ENCODE measurements at places on chromosomes 2 and 18.

DNA sequence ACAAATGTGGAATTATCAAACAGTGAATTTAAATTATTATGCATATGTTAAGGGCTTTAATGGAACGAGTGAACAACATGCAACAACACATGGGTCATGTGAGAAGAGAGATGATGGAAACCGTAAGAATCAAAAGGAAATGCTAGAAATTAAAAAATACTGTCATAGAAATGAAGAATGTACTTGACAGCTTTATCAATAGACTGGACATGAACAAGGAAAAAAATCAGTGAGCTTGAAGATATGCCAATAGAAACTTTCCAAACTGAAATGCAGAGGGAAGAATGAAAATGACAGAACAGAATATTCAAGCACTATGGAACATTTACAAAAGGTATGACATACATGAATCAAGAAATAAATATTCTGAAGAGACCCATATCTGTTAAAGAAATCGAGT, 117.7 kb upstream of the KCNJ3 start:
- no peak for DNase-seq

GRCh38 chr2:130818809-130819208, 17.9 kb upstream of the ARHGEF4 start:
- no peak for DNase-seq

- DNase-seq, result no peak
Measured at GRCh38 chr2:241584436-241584835, 25.9 kb downstream of the BOK start.

- DNase-seq, result no peak
Measured at GRCh38 chr2:158795195-158795924, at the start of gene DAPL1. TSS of gene DAPL1 (plus strand) at chr2:158795317. CDS start at chr2:158795373, 56 bp downstream.

DNA sequence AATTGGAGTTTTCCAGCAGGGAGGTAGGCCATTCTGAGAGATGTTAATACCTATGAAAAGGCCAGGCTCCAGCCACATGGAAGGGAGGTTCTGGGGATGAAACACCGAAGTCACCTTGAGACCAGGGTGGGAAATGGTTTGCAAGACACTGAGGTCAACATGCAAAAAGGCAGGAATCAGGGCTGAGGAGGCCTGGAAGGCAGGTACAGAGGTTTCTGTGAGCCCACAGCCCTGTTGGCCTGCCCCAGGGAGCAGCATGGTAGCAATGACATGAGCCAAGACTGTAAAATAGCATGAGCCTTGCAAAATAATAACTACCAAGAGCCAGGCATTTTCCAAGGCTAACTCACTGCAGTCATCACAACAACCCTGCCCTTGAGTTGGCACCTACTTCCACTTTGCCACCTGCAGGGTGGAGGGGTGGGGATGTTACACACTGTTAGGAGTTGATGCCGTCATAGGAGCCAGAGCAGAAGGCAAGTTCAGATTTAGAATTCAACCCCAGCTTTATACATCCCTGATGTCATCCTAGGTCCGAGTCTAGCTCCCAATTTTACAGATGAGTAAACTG, 61.3 kb downstream of the ZBTB7C start:
- DNase-seq, result no peak

DNA sequence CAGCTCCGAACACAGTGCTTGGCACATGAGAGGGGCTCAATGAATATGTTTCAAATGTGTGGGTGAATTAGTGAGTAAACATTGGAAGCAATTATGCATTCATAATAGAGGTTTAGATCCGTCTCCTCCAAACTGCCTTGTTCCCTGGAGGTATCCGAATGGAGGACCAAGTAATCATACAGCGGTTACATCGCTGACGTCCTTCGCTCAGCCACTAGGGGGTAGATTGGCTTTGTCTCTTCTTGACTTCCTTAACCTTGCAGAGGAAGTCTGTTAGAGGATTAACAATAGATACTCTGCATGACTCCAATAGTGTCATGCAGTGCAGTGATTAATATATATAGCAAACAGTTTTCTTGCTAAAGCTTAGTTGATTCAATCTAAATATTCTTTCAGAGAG, 517.0 kb downstream of the PTPRM start:
- DNase-seq, result no peak

DNA sequence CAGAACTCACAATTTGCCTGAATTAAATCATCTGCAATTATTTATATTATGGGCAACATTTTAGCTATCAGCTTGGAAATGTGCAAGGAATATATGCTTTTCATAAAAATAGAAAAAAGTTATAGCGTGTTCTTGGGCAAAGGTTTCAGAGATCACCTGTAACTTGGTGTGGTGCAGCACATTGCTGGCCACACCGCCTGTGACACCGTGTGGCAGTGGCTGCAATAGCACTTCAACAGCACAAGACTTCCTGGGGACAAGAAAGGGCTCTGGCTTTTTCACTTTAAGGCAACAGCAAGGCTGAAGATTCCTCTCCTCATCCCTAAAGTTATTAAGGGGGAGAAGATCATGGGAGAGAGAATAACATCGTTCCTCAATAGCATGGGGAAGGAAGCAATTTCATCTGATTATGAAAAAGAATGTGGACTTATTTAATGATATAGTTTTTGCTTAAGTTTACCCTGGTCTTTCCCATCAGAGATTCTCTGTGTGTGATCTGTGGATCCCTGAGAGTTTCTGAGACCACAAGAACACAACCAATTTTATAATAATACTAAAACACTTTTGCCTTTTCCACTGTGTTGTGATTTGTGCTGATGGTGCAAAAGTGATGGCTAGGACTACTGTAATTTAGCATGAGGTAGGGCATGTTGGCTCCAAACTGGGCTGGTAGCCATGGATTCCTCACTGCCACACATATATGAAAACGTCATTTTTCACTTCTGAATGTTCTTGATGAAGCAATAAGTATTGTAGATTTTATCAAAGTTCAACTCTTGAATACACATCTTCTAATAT, 15.0 kb upstream of the SERPINB3 start:
- DNase-seq, result no peak

DNA sequence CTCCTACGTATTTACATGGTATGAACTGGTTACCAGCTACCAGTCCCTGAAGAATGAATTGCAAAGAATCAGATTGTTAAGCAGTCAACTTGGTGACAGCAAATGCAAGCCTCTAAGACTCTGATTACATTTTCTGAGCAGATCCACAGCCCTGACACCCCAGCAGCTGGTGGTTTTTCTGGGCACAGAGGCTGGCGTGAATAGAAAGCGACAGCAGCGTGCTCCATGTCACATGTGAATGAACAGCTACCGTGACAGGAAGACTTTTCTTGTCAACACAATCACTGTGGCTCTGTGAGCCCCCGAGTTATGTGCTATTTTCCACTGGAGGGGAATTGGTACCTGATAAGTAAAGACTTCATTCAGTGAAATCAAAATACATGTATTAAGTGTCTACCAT, 93.2 kb upstream of the CBLN2 start:
- DNase-seq, result no peak

GRCh38 chr2:88747990-88748389, 56.5 kb downstream of the RPIA start:
- no peak for DNase-seq

DNA sequence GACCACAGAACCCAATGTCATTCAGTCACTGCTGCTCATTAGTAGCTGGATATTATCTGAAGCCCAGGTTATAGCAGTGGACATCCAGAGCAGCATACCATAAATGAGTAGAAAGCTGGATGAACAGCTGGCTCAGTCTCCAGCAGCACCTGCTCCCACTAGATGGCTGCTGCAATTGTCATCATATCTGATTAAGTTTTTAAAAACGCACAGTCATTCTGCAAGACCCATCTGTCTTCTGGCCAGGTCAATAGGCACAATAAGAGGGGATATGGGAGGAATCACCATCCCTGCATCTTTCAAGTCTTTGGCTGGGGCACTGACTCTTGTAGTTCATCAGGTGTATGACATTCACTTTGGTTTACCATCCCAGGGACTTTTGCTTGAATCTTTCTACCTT, 55.1 kb upstream of the XDH start:
- DNase-seq, result no peak

GRCh38 chr2:233100192-233100998, 40.3 kb downstream of the INPP5D start:
- DNase-seq, result no peak

DNA sequence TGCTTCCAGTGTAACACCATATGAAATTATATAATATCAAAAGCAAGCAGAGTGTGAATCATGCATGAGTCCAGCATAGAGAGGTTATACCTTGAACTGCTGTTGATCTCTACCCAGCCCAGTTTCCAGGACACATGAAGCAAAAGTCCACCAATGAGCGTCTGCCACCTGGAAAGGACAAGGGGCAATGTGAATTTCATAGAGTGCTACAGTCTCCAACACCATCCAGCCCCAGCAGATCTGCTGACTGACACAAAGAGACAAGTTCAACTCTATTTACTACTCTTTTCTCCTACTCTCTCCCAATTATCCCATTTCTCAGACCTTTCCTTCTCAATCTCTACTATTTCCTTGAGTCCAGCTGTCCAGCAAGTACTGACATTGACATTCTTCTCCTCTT, 31.8 kb upstream of the RIOK3 start:
- no peak for DNase-seq

- DNase-seq, result no peak
Measured at GRCh38 chr2:182897137-182897536, 30.7 kb upstream of the FRZB start.

DNA sequence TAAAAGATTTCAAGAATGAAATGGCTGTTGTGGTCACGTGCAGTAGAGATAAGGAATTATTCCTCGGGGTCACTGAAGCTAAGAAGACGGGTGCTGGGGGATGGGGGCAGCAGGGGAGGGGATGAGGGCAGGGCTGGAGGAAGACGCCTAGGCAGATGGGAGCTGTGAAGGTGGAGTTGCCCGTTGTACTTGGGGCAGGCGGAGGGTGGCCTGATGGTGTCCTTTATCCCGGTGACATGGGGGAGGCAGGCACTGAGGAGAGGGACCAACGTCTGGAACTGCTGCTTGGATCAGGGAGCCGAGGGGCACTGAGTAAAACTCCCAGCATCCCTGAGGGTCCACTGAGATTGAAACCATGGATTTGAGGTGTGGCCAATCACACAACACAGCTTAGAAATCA, 64.9 kb downstream of the ZCCHC2 start:
- DNase-seq, result no peak

GRCh38 chr2:240624950-240625621, at the start of gene GPR35:
TSS of gene GPR35 (plus strand) at chr2:240625480. CDS start at chr2:240629953, 4,473 bp downstream.
- DNase-seq, result no peak

GRCh38 chr2:114684403-114684802, 242.0 kb downstream of the DPP10 start:
- DNase-seq, result no peak

- no peak for DNase-seq
Measured at GRCh38 chr2:149652926-149653325, 65.4 kb upstream of the MMADHC start.

GRCh38 chr2:7994397-7994951, 687.4 kb upstream of the ID2 start:
- no peak for DNase-seq

- no peak for DNase-seq
Measured at GRCh38 chr2:43329637-43330036, 103.2 kb upstream of the ZFP36L2 start.

DNA sequence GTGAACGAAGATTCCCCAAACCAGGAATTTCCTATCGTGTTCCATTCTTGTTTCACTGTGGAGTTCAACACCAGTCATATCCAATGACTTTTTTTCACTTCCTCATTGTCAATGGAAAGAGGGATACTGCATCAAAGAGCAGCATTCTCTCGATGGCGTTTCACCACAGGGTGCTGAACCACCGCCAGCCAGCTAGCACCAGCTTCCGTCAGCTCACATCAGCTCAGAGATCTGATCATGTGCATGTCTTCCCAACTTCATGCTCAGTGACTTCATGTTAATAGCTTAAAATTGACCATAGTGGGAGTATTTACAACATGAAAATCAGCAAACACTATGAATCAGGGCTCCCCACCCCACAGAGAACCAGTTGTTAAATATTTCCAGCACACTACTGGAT, 359.9 kb downstream of the TNS1 start:
- no peak for DNase-seq

GRCh38 chr2:9472511-9472910, 1.8 kb upstream of the IAH1 start:
- no peak for DNase-seq

- DNase-seq, result no peak
Measured at GRCh38 chr18:31230495-31230894, 67.8 kb upstream of the DSC1 start.

DNA sequence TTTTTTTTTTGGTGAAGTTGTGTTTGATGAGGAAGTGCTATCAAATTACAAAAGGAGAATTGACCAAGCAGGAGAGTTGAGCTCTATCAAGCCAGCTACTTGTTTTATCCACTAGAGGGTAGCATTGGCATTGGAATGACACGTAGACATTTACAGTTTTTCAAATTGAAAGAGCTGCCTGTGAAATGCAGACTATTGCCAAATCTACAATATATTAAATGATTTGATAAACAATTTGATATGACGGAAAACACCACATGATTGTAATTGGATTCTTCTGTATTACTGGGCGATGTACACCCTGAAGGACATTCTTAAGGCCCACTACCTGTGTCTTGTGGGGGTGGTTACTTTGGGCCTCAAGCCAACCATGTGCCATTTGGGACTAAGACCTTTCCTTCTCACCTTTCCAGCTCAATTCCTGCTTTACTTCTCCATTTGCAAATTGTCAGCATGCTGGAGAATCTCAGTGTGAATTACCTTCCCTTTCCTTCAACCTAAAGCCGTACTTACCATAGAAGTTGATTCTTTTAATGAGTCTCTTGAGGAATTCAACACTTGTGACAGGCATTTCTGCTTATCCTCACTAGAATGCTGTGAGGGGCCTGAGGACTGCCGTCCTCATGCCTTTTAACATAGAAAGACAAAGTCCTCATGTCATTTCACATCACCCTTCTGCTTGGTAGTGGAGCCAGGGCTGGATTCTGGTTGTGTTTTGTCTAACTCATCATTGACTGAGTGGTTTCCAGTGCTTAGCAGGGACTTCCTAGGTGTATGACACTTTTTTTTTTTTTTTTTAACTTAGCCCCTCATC, 134.8 kb upstream of the THUMPD2 start:
- DNase-seq, result no peak

DNA sequence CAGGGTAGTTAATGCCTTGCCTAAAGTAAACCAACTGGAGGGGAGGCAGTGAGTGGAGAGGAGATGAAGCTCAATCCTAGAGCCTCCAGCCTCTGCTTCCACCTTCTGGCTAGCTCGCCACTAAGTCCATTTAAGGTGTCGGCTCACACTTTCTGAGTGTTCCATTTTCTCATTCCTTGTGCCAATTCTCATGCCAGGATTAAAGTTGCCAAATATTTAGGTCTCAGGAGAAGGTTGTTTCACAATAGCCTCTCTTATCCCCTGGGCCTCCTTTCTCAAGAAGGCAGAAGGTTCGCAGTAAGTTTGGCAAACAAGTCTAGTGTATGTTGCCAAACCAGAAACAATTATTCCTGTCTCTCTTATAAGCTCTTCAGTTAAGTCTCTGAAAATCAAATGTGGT, 57.2 kb downstream of the TACR1 start:
- no peak for DNase-seq

- DNase-seq, result no peak
Measured at GRCh38 chr2:96773922-96774321, 13.2 kb downstream of the CNNM4 start.

DNA sequence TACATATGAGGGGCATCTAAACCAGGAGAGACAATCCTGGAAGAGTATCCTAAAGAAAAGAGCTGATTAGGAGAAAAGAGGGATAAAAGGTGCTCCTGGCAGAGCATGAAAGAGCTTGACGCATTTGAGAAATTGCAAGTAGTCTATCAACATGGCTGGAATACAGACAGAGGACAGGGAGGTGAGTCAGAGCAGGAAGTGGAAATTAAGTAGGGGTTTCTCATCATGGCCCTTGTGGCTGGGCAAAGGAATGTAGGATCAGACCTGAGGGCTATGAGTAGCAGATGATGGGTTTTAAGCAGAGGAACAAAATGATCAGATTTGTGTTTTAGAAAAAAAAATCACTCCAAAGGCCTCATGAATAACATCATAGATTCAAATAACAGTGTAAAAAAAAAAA, 49.2 kb upstream of the UGP2 start:
- no peak for DNase-seq

Measured in HuH-7.5 (cell line).